Skin of body (tissue), 3 donors: ENCODE measurements at places on chromosomes 1 and 21. TPM values are rescaled to one million over a fixed set of nuclear protein-coding genes. Genes with fewer than 3 reads are reported as not detected.
A peak's percentile ranks its signal among the peaks of the same experiment; 100 is the strongest.

PAPPA2 gene
- total RNA-seq: 2.8 TPM

- no peak for DNase-seq
Observed at GRCh38 chr21:44590311-44590721, 2.0 kb downstream of the KRTAP10-6 start.

DNA sequence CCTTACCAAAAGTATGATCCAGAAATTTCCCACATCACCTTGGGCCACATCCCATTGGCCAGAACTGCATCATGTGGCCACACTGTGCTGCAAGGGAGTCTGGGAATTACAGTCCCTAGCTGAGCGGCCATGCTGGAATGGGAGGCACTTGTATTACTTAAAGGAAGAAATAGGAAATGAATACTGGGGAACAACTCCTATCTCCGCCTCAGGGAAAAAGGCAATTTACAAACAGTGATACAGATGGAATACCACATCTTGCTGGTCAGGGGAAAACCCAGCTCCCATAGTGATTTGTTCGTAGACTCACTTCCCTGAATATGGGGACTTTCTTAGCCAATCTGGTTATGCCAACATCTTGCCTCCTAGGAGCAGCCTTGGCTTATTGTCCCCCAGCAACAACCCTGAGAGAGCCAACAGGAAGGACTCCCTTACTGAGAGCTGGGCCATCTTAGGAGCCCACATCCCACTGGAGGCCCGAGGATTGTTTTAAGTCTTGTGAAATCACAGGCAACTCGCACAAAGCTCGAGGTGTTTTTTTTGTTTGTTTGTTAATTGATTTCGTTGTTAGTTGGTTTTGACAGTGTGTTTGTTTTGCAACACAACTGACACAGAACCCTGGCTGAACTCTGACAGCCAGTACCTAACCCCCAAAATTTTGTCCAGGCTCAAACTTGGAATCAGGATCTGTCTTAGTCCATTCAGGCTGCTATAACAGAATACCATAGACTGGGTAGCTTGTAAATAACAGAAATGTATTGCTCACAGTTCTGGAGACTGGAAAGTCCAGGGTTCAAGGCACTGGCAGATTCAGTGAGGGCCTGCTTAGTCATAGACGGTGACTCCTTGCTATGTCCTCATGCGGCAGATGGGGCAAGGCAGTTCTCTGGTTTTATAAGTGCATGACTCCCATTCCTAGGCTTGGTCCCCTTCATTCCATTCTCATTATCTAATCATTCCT lies 14.9 kb downstream of the CDA start:
- no peak for DNase-seq

DNA sequence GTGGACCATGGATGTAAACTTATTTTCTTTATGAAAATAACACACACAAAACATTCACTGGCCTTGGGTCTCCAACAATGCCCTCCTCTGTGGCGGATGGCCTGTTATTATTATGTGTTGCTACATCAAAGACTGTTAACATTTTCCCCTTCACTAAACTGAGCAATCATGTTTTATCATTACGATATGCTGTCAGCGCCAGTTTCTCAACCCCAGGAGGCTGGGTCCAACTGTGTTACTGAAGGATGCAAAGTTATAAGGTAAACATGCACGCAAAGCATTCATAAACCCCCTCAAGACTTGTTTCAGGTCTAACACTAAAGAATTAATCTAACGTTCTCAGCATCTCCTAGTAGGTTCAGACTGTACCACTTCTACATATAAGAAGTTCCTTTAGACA lies 6.0 kb upstream of the DUSP10 start:
- no peak for DNase-seq

DNA sequence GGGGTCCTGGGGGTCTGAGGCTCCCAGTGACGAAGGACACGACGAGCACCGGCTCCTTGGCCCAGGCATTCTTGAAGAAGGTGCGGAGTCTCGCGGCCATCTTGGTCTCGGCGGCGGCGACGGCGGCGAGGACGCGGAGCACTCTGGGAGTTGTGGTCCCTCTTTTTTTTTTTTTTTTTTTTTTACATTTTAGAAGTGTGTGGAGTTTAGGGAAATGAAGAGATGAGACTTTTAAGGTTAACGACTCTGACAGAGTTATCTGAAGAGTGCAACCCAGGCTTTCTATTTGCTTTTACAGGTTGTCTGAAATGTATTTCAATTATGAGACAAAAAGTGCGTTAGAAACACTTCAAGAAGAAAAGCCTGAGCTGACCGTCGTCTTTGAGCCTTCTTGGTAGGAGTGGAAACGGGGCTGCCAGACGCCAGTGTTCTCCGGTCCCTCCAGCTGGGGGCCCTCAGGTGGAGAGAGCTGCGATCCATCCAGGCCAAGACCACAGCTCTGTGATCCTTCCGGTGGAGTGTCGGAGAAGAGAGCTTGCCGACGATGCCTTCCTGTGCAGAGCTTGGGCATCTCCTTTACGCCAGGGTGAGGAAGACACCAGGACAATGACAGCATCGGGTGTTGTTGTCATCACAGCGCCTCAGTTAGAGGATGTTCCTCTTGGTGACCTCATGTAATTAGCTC lies 9.7 kb downstream of the OR2B11 start:
- peak; percentile 13 for DNase-seq

DNA sequence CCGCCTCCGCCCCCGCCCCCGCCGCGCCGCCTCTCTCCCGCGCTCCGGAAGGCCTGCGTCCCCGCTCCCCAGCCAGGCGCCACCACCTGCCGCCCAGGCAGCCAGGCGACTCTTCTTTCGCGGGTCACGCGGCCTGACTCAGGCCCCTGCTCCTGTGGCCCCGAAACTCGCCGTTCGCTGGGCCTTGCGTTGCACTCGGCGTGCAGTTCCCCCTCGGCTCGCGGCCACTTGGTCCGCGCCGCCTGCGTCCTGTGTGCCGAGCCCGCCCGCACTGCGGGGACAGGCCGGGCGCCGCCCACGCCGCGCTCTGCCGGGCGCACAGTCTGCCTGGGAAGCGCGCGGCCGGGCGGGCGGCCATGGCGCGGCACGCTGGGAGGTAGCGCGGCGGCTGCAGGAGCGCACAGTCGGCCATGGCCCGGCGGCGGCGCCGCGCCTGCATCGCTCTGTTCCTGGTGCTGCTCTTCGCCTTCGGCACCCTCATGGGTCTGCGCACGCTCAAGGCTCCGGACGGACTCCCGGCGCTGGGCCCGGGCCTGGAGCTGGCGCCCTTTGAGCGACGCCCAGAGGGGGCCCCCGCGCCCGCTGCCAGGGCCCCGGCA lies at the start of gene MANEAL:
MANEAL (plus strand) TSS at position 75 of the 599 bp plus-strand sequence; CDS start at position 411, 336 bp downstream.
- no peak for DNase-seq

DNA sequence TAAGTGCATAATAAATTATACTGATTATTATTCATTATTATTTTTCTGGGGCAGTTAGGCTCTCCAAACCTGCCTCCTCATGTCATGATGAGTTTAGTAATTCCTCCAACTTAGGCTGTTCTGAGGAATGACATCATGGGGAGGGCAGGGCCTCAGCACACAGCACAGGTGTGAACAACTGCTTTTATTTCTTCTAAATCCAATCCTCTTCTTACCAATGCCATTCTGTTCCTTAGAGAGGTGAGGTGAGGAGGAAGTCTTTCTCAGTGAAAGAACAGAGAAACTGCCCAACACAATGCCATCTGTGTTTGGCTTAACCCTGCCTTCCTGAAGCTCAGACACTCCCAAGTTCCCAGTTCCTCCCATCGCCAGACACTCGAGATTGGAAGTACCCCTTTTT lies 45.4 kb upstream of the WASF2 start:
- DNase-seq: no peak

- DNase-seq: no peak
Observed at GRCh38 chr1:247324204-247324787, 7.4 kb downstream of the ZNF496 start.

DNA sequence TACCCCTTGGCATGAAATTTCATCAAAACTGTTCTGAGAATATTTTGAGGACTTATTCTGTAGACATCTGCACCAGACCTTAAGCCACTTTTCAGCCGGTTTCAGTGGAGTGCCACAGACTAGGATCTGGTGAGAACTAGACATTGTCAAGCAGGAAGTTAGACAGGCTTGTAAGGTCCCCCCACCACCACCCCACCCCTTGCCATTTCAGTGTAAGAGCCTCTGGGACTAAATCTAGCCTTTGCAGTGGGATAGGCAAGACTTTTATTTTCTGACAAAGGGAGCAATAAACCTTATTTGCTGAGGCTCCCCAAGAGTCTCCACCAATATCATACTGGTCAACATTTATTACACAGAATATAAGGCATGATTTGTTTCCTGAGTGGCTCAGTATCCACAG lies 77.9 kb upstream of the EXO1 start:
- no peak for DNase-seq
